Tibial artery (tissue), 4 donors: ENCODE measurements at places on chromosomes 3 and 15.

DNA sequence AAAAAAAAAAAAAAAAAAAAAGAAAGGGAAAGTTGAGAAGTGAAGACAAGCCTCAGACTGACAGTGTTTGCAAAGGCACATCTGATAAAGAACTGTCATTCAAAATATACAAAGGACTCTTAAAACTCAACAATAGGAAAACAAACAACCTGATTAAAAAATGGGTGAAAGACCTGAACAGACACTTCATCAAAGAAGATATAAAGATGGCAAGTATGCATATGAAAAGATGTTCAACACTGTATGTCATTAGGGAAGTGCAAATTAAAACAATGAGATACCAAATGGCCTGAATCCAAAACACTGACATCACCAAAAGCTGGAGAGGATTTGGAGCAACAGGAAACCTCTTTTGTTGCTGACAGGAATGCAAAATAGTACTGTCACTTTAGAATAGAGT lies 48.6 kb downstream of the MCCC1 start:
- no peak for DNase-seq

GRCh38 chr15:73330206-73331051 lies 38.3 kb downstream of the HCN4 start:
- DNase-seq = no peak

DNA sequence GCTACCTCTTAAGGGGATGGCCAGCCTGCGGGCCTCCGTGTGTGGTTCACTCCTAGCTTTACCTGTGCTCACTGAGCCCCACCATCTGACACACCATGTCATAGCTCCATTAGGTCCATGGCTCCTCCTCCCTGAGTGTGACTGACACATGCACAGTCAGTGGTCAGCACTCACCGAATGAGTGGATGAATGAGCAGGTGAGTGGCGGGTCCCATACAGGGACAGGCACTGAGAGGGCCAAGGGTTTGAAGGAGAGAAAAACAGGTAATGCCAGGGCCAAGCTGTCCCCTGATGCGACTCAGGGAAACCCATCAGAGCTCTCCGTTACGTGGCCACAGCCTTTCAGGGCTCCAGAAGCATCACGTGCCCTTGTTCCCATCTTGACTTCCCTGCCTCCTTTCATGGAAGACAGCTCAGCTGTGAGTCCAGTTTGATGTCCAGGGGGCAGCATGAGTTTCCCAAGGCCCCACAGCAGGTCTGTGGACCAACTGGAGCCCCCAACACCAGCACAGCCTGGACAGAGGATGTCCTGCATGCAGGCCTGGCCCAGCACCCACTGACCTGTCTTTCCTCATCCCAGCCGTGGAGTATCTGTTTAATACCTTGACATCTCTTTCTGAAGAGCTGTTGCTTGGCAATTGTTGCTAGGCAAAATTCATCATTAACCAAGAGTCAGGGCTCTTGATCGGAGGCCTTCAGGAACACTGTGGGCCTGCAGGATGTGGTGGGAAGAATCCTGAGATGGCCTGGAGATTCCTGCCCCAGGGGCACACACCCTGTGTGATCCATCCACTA lies 84.4 kb downstream of the PLXNA1 start:
- DNase-seq = no peak

- DNase-seq = no peak
Observed at GRCh38 chr3:78994174-78995027, 773.4 kb downstream of the ROBO1 start.

DNA sequence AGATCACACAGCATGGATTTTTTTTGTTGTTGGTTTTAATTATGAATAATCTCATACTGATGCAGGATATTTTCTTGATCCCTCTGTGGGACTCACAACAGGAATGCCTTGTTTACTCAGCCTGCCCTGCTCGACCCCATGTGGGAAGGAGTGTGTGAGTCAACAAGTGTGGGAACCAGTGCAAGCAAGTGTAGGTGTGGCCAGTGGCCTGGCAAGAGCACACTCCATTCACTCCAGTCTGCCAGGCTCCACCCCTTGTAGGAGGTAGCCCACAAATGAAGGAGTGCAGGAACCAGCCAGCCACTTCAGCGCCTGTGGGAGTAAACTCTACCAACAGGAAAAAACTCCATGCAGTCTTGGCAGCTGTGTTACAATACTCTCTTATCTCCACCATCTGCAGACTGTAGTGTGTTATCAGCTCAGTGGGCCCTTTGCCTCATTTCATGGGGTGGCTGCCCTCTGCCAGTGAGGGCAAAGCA lies 393.6 kb downstream of the OTOL1 start:
- no peak for DNase-seq

- no peak for DNase-seq
Observed at GRCh38 chr3:156812521-156813335, 13.4 kb upstream of the LEKR1 start.

DNA sequence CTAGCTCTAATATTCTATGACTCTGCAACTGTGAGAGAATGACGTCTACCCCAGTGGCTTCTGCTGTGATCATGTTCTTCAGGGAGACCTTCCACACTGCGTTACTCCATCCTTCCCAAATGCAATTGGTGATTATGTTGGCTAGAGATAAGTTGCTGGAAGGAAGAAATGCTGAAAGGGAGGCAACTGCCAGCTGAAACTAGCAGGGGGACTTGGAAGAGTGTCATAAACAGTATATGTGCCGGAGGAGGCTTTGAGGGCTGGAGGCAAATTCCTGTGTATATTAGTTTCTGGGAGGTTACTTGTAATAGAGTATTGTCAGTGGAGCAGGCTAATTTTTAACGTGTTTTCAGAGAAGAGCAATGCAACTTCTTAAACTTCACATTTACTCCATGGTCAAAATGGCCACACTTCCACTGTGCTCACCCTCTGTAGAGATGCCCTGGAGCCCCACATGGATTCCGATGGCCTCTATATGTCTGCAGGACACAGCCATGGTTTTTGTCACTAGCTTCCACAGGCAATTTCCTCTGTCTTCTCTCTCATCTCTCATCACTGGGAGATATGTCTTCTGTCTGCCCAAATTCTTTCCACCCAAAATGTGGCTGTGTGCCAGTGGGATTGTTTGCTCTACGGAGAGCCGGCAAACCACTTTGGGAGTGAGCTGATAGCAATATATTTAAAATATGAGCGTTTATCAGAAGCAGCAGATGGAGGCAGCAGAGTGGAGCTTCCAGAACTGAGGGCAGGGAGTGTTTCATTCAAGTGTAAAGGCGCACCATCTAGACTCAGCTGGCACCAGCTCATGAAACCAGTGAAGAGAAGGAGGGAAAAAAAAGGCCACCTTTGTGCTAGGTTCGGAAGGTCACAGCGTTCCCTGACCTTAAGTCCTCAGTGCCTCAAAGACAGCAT lies 13.3 kb upstream of the CD47 start:
- no peak for DNase-seq
